ENCODE measurements at places on chromosomes 16 and 17. TPM values are rescaled to one million over a fixed set of nuclear protein-coding genes. Genes with fewer than 3 reads are reported as not detected.

The MATCAP1 gene
- total RNA-seq = 3.6 TPM

The NEUROD2 gene
- total RNA-seq = not detected

The CDK5R1 gene
- 11.8 TPM for total RNA-seq

The OTOA gene
- total RNA-seq = not detected

The B3GNT9 gene
- total RNA-seq = 15.8 TPM

The MYL11 gene
- not detected for total RNA-seq

The TPSG1 gene
- not detected for total RNA-seq

The SDF2 gene
- 56.1 TPM for total RNA-seq

The CACNG4 gene
- total RNA-seq = under 0.01 TPM

The CYBA gene
- 103 TPM for total RNA-seq

The SEZ6 gene
- not detected for total RNA-seq

The KRT12 gene
- total RNA-seq = not detected

The WDR59 gene
- total RNA-seq = 6.4 TPM

The USP7 gene
- total RNA-seq = 58.3 TPM

The RNF112 gene
- 0.43 TPM for total RNA-seq

The RTN4RL1 gene
- 0.43 TPM for total RNA-seq

The SPN gene
- not detected for total RNA-seq

The TMEM114 gene
- not detected for total RNA-seq

The TBC1D3L gene
- total RNA-seq = 3.8 TPM

The C17orf58 gene
- 9.6 TPM for total RNA-seq

The TAT gene
- not detected for total RNA-seq

The APPBP2 gene
- 18.8 TPM for total RNA-seq

The ODAD4 gene
- total RNA-seq = 0.72 TPM

The DNAH9 gene
- total RNA-seq = not detected

The LGALS9B gene
- total RNA-seq = not detected

The ASIC2 gene
- 0.43 TPM for total RNA-seq
